Activated CD8-positive, alpha-beta memory T cell treated with anti-CD3 and anti-CD28 coated beads, Interleukin-2, amount 50 U/mL, for 48 hours (primary cell): ENCODE measurements at places on chromosomes 5 and 9.

- DNase-seq: no peak
Observed at GRCh38 chr9:93107151-93107824, 11.3 kb downstream of the CARD19 start.

DNA sequence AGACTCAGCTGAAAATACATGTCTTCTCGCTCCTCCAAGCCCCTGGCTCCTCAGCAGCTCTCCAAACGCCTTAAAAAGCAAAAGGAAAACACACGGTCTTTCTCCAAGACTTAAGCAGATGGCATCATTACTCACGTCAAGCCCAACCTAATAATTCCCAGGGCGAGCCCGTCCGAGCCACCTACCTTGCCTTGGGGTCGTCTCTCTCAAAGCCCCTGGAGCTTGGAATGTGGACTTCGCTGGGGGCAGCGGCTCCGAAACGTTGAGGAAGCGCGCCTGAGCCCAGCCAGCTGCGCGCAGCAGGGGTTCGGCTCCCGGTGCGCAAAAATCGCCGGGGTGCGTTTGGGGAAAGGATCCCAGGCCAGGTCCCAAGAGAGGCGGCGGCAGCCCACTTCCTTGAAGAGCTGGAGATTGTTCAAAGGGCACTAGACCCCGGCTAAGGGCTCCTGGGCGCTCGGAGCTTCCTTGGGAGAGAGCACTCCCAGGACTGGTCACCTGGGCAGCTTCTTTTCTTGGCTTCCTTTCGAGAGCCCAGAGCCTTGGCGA lies 395 bp downstream of the DRD1 start:
- DNase-seq: no peak

- DNase-seq: no peak
Observed at GRCh38 chr5:172420235-172420939, 33.9 kb downstream of the SH3PXD2B start.

DNA sequence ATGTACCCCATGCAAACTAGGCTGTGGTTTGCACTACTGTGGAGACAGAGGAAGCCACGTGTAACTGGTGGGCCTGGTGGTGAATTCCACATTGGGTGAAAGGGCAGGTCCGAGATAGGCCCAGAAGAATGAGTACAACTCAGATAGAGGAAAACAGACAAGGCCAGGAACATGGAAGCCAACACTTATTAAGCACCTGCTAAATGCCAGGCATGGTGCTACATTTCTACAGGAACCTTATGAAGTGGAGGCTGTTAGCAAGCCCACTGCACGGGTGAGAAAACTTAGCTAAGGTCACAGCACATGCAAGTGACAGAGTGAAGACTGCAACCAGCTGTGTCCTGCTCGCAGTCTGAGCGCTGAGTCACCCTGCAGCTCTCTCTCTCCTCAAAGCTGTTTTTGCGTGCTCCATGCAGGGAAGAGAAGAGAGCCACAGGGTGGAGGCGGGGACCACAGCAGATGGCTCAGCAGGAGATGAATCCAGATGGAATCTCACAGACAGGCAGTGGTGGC lies 65.5 kb upstream of the SPTLC1 start:
- DNase-seq: no peak

DNA sequence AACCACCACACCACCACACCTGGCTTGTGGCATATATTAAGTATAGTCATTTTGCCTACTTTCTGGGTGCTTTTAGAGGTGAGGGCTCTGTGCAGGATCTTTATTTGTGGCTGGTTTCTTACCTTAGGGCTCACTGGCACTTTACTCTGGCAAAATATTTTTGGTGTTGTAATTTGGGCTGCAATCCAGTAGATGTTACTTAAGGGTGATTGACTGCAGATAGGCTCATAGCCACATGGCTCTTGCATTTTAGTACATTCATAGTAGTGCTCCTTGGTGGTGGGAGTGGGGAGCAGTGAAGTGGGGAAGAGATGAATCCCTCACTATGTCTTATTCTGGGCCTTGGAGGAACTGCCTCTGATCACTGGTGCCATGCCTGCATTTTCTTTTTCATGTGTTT lies 376.1 kb upstream of the GRIN3A start:
- no peak for DNase-seq

DNA sequence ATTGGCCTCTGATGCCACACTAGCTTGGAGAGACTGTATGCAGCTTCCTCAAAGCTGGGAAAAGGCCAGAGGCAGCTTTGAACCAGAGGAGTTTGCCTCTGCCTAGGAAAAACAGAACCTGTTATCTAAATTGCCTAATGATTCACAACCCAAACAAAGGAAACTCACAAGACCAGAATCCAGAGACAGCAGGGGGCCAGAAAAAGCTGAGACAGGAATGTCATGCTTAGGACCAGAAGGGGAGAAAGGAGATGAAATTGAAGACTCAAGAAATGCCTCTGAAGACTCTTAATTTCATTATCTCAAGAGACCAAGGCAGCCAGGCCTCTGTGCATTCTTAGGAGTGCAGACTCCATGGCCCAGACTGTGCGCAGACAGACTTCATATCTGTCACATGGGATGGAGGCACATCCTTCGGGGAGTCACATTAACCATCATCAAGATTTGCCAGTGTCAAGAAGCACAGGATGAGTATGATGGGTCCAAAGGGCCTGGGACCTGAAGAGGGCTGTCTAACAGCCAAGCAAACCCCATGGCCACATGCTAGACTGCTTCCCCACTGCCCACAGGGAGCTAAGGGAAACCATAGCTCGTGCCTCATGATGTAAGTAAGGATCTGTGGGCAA lies 57.3 kb downstream of the ARSB start:
- DNase-seq: no peak

DNA sequence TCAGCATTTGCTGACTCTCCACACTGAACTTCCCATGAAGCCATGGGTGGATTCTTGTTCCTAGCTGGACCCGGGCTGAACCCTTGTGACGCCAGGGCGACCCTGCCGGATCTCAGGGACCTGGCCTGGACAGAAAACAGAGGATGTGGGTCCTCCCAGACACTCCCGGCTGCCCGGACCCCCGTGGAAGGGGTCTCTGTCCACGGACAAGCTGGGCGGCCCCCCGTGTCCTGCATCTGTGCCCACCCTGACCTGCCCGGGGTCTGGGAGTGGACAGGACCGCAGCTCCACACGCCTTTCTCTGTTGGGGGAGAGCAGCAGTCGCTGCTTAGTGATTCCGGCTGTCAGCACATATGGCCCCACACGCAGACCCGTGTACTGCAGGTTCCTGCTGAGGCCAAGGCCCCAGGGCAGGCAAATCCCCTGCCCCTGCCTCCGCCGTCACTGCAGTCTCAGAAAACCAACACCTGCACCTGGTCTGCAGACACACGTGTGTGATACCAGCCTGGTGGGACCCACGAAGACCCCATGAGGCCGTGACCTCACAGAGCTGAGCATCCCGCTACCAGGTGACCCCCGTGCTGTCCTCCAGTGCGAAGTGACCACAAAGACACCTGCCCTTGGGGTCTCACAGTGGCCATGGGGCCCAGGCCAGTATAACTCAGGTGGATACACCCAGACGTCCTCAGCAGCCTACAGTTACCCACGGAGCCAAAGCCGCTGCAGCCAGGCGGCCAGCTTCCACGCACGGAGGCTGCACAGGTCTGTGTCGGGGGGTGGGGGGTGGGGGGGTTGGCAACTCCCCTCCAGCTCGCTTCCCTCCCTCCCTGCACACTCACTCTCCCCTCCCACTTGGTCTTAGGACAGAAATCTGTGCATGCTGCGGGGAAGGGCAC lies 50.6 kb downstream of the NKD2 start:
- DNase-seq: no peak

DNA sequence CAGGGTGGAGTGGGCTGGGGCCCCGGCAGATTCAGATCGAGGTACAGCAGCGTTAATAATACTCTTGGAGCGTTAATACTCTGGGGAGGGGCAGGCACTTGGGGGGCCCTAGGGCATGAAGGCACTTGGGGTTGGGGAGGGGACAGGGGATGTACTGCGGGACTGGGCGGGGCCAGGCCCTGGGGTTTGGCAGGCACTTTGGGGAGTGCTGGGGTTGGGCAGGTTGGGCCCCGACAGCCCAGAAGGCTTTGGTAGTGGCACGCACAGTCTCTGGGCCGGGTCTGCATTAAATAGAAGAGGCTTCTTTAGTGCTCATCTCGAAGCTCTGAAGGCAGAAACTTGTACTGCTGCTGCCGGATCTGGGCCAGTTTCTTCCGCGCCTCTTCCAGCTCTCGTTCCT lies 7.8 kb upstream of the TPM2 start:
- no peak for DNase-seq

GRCh38 chr5:181281984-181282316 lies 21.0 kb upstream of the TRIM52 start:
- no peak for DNase-seq

DNA sequence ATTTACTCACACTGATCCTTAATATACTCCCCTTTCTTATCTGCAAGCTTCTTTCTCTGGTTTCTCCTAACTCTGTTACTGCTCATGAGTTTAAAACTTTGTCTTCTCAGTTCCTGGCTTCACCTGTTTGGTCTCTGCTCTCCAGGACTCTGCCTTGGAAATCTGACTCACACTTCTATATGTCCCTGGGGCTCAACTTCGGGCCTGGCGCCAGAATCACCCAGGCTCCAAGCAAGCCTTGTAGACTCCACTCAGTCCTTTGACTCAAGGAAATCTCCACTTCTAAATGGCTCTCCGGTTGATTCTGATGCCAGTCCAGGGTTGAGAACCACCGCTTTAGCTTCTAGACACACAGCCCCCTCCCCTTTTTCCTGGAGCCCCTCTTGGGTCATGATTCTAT lies 57.8 kb downstream of the TMC1 start:
- DNase-seq: no peak

DNA sequence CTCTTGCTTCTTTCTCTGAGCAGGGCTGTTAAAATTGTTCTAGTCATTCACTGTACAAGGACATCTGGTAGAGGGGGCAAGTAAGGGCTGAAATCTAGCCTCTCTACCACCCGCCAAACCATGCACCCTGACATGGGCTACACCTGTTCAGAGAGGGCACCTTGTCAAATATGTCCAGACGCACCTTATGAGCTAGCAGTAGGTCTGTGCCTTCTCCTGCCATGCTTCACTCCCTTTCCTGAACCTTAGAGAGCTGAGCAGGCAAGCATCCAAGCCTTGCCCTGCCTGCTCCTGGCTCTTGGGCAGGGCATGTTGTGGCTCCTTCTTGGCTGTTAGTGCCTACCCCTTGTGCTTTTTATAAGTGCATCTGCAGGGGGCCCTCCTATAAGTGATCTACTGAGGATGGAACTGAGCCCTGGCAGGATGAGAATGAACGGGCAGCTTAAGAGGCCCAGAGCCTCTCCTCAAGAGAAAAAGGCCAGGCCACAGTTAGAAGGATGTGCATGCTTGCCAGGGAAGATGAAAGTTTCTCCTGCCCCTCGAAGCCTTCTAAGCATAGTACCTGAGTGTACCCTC lies 3.8 kb upstream of the NEUROG1 start:
- no peak for DNase-seq

DNA sequence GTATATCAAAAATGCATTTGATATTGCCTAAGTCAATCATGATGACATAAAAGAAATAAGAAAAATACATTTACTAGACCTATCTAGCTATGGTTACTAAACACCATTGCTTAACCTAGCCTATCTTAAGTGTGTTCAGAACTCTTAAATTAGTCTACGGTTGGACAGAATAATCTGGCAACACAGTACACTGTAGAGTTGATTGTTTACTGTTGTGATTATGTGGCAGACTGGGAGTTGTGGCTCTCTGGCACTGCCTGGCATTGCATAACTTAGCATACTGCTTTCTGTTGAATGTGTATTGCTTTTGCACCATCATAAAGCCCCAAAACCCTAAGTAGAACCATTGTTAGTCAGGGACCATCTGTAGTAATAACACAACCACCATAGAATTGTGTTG lies 21.2 kb upstream of the ZFAND5 start:
- DNase-seq: no peak

GRCh38 chr9:95512709-95513095 lies 4.1 kb downstream of the PTCH1 start:
- no peak for DNase-seq

DNA sequence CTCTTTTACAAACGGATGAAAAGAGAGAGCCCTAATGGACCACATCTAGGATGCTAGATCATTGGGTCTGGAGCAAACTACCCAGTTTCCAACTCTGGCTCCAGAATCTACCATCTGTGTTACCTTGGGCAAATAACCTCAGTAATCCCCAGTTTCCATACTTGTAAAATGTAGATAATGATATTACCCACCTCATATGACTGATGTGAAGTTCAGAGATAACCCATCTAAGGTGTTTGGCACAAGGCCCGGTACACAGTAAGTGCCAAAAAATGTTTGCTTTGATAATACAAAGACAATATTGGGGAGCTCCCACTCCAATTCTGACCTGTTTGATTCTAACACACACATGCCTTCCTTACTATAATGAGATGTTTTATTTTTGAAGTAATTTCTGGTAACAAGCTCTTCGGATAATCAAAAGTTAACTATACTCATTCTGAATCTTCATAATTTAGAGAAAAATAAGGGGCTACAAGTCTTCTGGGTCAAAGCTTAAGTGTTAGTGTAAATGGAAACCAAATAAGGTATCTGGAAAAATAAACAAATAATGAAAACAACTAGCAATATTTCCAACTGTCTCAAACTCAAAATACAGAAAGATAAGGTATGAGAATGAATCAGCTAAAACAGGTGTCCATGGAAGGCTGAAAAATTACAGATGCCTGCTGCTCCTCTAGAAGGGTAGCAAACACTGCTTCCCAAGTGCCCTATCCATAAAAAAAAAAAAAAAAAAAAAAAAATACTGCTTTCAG lies 30.4 kb downstream of the ELL2 start:
- no peak for DNase-seq
